ENCODE measurements at places on chromosomes 6 and 20.

- H3K27ac ChIP-seq, result peak overlapping the region; percentile 92
- H3K36me3 ChIP-seq, result peaks cover 15% of the 10 kb centered on the region
- no peaks in the 10 kb centered on the region for H3K27me3 ChIP-seq
- peak; percentile 83 for DNase-seq
Observed at GRCh38 chr20:34709831-34710567, 5.9 kb downstream of the TP53INP2 start.

GRCh38 chr6:159943968-159944598, 24.8 kb upstream of the IGF2R start:
- H3K27me3 ChIP-seq, result peaks cover 13% of the 10 kb centered on the region
- no peak for DNase-seq
- peaks cover 12% of the 10 kb centered on the region for H3K36me3 ChIP-seq
- no peak overlapping the region for H3K27ac ChIP-seq
- no peak overlapping the region for H3K4me3 ChIP-seq

DNA sequence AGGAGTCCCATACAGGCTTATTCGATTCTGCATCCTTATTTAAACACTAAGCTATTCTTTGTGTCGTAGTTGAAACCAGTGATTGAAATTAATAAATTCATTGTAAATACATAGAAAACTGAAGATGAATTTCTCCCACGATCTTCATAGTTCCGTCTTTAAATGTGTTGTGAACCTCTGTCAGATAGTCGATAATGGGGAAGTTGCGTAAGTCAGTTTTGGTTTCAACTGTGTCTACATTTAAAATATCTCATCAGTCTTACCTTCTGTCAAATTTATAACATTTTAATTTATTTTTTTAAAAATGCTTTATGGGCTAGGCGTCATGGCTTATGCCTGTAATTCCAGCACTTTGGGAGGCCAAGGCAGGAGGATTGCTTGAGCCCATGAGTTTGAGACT, 12.7 kb downstream of the STX11 start:
- no peak overlapping the region for H3K4me3 ChIP-seq
- H3K36me3 ChIP-seq, result no peaks in the 10 kb centered on the region
- H3K27ac ChIP-seq, result no peak overlapping the region
- H3K4me1 ChIP-seq, result peaks cover 6% of the 10 kb centered on the region
- H3K27me3 ChIP-seq, result no peaks in the 10 kb centered on the region
- DNase-seq, result peak; percentile 15

GRCh38 chr6:21666201-21666691, 72.7 kb downstream of the SOX4 start:
- peaks cover 27% of the 10 kb centered on the region for H3K4me1 ChIP-seq
- no peak overlapping the region for H3K27ac ChIP-seq
- H3K4me3 ChIP-seq, result peak overlapping the region; percentile 78
- DNase-seq, result no peak

- peaks cover 13% of the 10 kb centered on the region for H3K36me3 ChIP-seq
- H3K27ac ChIP-seq, result no peak overlapping the region
- H3K27me3 ChIP-seq, result no peaks in the 10 kb centered on the region
- DNase-seq, result no peak
Observed at GRCh38 chr20:18191306-18191705, 53.6 kb downstream of the KAT14 start.

DNA sequence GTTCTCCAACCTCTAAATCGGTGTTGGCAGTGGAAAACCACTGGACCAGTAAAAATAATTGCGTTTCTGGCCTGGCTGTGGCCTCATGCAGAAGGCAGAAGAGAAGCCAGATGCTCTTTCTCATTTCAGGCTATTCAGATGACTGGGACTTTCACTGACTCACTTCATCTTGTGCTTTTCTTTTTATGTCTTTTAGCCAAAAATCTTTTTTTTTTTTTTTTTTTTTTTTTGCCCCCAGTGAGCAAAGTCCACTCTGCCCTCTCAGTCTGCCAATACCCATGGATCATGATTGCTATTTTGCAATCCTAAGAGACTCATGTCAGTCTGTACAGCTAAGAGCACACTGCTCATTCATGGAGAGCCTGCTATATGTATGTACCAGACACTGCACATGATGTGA, 962.5 kb downstream of the KIF16B start:
- no peak overlapping the region for H3K4me3 ChIP-seq
- H3K4me1 ChIP-seq, result no peaks in the 10 kb centered on the region
- H3K36me3 ChIP-seq, result no peaks in the 10 kb centered on the region
- no peak overlapping the region for H3K27ac ChIP-seq
- DNase-seq, result no peak

Measured in naive B cell (primary cell).